ENCODE measurements at places on chromosomes 7 and 10.

DNA sequence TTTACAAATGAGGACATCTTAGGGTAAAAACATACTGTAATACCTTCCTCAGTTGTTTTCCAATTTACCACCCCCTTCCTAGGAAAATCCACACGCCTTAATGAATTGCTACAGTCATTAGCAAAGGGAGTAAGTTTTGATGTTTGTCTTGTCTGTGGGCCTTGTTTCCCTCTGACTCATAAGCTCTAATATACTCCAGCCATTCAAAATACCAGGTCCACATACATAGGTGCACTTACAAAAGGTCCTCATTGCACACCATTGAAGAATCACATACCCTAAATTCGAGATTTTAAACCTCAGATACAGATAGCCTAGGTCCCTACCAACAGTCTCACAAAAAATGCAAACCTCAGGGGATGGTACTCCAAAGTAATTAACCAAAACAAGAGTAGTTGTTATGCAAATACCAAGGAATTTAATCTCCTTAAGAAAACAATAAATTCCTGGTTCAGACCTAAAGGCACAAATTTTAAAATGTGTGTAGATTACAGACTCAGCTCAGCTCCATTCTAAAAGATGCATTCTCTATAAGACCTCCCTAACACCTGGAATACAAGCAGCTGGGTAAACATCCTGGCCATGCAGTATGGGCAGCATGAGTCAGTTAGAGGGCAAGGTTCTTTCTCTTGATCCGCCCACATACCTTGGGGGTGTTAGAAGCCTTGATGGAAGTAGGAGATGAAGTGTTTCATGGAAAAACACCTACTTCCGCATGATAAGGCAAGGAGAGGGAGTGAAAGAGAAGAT lies 3.0 kb upstream of the LIPK start:
- DNase-seq: no peak

- DNase-seq: no peak
Observed at GRCh38 chr10:104806801-104807200, 165.7 kb downstream of the SORCS3 start.

GRCh38 chr7:45984386-45985295 lies 63.6 kb upstream of the IGFBP3 start:
- DNase-seq: no peak

GRCh38 chr7:92729172-92729571 lies 107.2 kb downstream of the CDK6 start:
- no peak for DNase-seq

DNA sequence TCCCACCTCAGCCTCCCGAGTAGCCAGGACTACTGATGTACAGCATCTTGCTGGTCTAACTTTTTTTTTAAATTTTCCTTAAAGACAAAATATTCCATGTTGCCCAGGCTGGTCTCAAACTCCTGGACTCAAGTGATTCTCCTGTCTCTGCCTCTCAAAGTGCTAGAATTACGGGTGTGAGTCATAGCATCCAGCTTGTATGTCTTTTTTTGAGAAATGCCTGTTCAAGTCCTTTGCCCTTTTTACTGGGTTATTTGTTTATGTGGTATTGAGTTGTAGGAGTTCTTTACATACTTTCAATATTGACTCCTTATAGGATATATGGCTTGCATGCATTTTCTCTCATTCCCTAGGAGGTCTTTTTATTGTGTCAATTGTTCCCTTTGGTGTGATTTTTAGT lies 486.4 kb downstream of the MAGI2 start:
- no peak for DNase-seq

GRCh38 chr7:152986376-152986775 lies 226.8 kb downstream of the ACTR3B start:
- no peak for DNase-seq

DNA sequence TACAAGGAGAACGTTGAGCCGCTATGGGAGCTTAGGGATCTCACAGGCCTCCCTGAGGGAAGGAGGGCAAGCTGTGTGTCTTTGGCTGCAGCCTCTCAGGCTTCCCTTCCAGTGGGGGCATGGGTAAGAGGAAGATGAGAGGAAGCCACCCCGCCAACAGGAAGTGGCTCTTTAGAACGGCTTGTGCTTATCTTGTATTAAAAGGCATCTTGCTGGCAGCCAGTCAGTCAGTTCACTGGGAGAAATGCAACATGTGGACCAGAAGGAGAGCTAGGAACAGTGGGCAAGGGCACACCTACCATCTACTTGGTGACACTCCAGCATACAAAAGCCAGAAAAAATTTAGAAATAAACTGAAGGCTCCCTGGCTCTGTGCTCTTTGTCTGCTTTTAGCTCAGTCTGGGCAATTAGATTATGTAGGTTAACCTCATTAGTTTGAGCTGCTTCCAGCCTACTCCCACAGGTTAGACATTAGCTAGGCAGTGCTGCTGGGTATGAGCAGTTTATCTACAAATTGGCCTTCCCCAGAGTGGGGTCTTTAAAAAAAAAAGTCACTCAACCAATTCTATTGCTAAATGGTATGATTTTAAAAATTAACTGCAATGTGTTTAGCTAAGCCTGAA lies 595.9 kb downstream of the KCNMA1 start:
- peak; percentile 45 for DNase-seq

Measured in CD4-positive, alpha-beta T cell treated with Interleukin-6 for 4 hours (primary cell).